ENCODE measurements at places on chromosomes 6 and 20.

GRCh38 chr6:155177363-155177961 is 86.4 kb upstream of the CLDN20 start:
- no peak for DNase-seq

- peak; percentile 25 for DNase-seq
Measured at GRCh38 chr6:127737009-127737486, 160.1 kb downstream of the C6orf58 start.

DNA sequence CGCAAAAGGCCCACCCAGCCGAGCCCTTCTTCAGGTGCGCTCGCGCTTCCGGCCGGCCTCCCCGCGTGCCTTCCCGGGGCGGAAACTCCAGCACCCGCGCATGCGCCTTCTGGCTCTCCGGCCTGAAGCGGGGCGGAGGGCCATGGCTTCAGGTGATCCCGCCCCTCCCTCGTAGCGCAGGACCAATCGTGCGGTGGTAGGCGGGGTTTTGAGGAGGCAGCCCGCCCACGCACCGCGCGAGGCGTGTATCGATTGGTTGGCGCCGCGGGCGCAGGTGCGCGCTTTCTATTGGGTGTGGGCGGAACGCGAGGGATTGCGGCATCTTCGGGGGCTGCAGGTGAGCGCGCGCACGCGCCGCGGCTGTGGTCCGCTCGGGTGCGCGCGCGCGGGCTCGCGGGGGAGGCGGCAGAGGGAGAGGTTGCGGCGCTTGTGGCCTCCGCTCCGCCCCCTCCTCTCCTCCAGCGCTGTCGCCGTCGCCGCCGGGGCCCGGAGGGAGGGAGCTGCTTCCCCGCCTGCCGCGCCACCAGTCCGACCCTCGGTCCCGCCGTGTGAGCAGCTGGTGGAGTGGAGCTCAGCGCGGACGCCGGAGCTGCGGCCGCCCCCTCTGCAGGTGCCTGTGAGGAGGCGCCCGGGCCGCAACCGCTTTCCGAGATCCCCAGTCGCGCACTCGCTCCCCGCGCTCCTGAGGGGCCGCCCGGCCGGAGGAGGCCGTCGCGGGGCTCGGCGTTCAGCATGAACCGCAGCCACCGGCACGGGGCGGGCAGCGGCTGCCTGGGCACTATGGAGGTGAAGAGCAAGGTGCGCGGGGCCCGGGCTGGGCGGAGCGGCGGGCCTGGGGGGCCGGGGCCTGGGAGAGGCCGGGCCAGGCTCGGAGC is at the start of gene PARD6B:
Gene PARD6B, plus strand, starts transcription at position 526 of the 875 bp plus-strand sequence. Its CDS starts 207 bp downstream, at position 733.
- DNase-seq, result peak; percentile 68

DNA sequence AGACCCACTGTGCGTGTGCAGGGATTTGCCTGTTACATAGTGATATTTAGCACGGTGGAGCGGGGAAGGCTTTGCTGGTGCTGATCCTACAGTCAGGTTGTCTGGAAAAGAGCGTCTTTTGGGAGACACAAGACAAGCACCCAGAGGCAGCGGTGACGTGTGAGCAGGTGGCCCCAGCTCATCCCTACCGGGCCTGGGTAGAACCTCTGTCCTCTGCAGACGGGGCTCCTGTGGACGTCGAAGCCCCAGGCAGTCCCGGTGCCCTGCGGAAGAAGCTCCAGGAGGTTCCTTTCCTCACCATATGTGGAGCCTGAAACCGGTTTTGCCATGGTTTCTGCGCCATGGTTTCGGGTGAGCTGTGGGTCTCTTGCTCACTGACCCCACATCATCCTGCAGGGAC is 68.9 kb upstream of the AFDN start:
- DNase-seq, result no peak

DNA sequence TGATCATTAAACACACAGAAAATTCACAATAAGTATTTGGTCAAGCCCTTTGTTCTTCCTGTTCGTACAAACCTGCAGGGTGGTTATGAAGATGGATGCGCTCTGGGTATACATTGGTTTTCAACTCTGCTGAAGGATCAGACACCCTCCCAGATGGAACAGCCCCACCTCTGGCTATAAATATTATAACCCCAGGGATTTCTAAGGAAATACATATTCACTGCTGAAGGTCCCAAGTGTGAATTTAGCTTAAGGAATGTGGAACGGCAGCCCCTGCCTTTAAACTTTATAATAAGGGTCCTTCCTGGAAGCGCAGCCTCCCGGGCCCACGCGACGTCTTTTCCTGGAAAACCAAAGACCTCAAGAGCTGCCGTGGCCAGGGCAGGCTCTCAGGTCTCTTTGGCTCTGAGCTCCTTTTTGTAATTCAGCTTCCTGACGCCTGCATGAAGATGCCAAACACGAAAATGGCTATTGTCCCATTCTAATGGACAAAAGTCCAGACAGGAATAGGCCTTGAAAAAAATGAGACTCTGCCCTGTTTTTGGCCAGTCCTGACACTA is 172.4 kb upstream of the SSTR4 start:
- no peak for DNase-seq

DNA sequence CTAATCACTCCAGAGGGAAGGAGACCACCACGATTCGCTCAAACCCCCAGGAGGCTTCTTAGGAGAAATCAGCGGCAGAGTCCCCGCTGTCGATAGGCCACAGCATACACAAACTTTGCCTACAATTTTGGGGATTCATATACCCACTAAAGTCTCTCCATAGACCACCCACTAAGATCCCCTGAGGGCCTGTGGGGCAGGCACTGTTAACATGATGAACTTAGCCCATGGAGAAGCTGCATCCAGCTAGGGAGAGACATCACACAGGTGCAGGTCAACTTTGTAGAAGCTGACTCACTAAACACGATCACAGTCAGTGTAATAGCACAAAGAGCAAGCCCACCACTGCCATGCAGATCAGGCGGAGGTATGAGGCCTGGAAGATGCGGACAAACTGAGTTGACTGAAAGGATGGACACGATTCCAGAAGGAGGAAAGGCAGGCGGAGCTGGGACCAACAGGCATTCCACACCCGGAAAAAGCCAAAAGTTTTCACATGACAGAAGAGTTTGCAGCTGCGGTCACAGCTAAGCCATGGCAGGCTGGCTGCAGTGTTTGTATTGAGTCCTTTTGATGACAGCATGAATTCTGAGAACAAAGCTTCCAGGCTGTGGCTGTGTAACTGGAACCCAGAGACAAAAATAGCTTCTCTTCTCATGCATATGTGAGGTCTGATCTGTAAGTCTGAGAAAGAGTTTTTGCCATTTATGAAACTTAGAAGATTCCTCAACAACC is 75.7 kb upstream of the QKI start:
- DNase-seq, result no peak

DNA sequence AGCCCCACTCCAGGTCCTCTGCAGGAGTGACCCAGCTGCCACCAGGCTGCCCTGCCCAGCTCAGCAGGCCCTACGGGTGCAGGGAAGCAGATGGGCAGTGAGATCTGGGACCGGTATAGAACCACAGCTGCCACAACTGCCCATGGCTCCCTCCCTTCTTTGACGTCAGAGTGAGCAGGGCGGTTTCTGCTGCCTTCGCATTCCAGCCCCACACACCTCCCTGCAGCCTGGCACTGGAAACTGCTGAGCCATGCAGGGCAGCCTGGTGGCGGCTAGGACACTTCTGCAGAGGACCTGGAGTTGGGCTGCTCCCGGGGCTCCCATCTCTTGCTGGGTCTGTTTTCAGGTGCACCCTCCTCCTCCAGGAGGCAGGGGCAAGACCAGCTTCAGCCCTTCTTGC is 101.6 kb upstream of the CD93 start:
- DNase-seq, result no peak

DNA sequence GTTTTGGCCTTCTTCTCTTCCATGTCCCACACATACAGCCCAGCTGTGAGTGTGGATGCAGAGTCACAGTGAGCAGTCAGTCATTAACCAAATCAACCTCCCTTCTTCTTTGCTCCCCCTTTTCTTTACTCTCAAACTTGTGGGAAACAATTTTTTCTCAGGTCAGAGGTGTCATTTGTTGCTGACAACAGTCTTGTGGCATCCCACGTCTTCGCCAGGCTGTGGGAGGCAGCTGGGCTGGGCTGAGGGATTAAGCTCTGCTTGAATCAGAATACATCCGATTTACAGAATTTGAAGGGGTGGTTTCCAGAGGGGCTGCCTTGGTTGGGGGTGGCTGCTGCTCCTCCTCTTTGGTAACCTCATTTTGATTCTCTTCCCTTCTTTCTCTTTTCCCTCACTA is 40.5 kb downstream of the SCGN start:
- DNase-seq, result no peak

DNA sequence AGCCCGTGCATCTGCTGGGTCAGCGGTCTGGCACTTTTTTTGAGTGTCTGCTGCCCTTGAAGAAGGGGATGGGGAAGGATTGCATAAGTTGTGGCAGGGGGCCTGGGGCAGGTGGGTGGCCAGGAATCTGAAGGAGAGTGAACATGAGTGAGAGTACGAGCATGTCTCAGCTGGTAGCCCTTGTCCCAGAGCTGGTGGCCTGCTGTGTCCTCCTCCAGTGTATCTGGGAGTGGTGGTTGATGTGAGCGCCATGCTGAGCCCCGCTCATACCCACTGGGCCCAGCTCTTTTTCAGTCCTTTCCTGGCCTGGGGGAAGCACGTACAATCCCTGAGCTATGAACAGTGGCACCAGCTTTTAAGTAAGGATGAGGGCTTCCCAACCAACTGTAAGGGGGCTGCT is 136.2 kb upstream of the AGPAT4 start:
- no peak for DNase-seq

DNA sequence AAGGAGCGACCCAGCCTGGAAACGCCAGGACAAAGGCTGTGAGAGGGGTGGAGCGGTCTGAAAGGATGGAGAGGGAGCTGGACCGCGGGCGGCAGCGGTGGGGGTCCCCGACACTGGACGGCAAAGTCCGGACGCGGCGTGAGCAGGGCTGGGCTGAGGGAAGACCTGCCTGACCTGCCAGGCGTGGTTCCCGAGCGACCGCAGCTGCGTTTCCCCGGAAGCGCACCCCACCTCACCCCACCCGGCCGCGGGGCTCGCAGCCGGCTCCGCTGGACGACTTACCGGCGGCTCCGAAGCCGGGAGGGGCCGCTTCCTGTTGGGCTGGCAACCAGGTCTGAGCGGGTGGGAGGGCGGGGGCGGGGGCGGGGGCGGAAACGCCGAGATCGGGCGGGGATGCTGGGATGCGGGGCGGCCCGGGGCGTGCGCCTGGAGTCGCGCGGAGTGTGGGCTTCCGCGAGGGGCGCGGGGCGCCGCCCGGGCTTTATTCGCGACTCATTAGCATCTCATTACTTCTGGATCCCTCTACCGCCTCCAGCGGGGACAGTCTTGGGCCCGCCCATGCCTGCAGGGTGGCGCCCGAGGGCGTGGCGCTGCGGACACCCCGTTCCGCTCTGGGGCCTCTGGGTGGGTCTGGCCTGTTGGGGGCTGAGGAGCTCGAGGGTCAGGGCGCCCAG is at the start of gene MICAL1:
Gene MICAL1, minus strand, starts transcription at position 336 of the 674 bp plus-strand sequence. CDS start 1,576 bp downstream, outside the sequence.
- DNase-seq, result no peak

GRCh38 chr6:163417595-163417994 is 3.1 kb downstream of the QKI start:
- DNase-seq, result no peak

- DNase-seq, result no peak
Measured at GRCh38 chr6:142534484-142534883, 232.7 kb downstream of the ADGRG6 start.

- no peak for DNase-seq
Measured at GRCh38 chr6:121510568-121511177, 75.2 kb downstream of the GJA1 start.

Data from BJ (cell line).